ENCODE measurements at places on chromosomes 5 and 9. TPM values are rescaled to one million over a fixed set of nuclear protein-coding genes. Genes with fewer than 3 reads are reported as not detected.

GRCh38 chr5:39662945-39663344 is 238.2 kb upstream of the DAB2 start:
- DNase-seq, result no peak

The PLAC8L1 gene
- not detected for total RNA-seq

DNA sequence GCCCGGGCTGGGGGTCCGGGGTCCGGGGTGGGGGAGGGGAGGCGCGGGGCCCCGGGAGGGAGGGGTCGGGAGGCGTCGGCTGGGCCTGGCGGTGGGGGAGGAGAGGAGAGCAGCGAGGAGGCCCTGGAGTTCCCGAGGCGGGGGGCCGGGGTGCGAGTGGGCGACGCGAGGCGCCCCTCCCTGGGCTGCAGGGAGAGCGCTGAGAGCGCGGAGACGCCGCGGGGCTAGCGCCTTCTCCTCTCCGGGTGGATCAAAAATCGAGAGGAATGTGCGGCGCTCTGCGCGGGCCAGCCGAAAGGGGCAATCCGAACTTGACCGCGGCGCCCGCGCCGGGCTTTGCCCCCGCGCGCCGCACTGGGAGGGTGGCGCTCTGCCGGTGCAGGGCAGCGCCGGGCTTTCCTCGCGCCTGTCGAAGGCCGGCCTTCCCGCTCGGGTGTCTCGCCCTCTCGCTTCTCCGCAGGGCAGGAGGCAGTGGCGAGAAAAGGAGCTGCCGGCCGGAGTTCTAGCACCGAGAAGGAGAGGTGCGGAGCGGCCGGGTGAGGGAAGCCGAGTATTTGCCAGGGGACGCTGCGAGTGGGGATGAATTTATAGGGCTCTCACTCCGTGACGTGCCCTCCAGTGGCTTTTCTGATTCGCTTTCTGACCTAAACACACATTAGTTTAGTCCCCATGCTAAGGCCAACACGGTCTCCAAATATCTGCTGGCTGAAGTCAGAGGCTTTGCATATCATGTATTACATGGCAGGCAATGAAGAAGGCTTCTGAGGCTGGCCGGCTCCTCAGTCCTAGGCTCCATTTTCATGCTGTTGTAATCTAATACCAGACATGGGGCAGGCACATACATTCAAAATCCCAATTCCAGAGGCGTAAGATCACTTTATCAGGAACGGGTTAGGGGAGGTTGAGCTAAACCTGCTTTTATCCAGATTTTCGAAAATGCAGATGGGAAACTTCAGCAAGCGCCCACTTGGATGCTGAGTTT is 503 bp upstream of the GDNF start:
- peak; percentile 40 for DNase-seq

DNA sequence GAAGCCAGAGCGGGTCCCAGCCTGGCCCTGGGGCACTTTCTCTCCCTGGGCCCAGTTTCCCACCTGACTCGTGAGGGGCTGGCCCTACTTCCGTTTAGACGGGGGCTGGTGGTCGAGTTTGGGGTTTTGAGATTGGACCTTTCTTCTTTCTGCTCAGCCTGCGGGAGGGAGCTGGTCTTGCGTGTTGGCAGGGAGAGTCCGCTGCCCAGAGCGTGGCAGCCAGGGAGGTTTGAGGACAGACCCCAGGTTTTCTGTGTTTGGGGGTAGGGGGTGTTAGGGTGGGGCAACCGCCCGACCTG is 6.0 kb upstream of the PITX1 start:
- DNase-seq, result no peak

- no peak for DNase-seq
These were observed 5.1 kb downstream of the SPAAR start for GRCh38 chr9:35914301-35914807.

DNA sequence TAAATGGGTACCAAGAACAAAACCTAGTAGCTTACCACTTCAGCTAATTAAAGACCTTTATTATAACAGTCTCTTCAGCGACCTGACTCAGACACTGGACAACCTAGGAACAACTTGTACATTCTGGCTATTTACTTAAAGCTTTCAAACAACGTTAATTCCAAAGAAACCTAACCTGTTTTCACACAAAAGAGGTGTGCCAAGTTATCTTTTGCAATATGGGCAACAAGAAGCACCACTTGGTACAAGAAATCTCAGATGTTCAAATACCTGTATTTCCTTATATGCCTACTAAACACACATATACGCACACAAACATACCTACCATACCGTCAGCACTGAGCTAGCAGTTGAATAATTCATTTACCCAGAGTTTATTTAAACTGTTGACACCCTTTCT is 23.0 kb downstream of the RNF145 start:
- no peak for DNase-seq

The NCS1 gene
- total RNA-seq, result 42.6 TPM

The GCNT4 gene
- total RNA-seq, result 0.19 TPM

GRCh38 chr9:130997395-130997684 is 11.6 kb upstream of the LAMC3 start:
- no peak for DNase-seq

The ATOX1 gene
- total RNA-seq, result 144 TPM

DNA sequence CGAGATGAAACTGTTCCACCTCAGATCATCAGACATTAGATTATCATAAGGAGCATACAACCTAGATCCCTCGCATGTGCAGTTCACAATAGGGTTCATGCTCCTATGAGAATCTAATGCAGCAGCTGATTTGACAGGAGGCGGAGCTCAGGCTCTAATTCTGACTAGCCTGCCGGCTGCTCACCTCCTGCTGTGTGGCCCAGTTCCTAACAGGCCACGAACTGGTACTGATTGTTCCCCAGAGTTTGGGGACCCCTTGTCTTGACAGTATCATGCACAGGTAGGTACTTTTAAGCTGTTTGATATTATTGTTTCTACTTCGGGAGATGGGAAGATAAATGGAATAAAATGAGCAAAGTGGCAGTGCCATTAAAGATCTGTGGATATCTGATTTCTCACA is 66.9 kb downstream of the ZCCHC7 start:
- no peak for DNase-seq

The CD180 gene
- 0.03 TPM for total RNA-seq

The POLR3G gene
- 5.5 TPM for total RNA-seq

GRCh38 chr9:4497855-4498254 is 7.6 kb downstream of the SLC1A1 start:
- no peak for DNase-seq

GRCh38 chr9:118568704-118569103 is 800.5 kb downstream of the BRINP1 start:
- no peak for DNase-seq

- no peak for DNase-seq
These were observed 435.9 kb downstream of the DNAH5 start for GRCh38 chr5:13508559-13508958.

The PWWP2A gene
- total RNA-seq, result 21.0 TPM

DNA sequence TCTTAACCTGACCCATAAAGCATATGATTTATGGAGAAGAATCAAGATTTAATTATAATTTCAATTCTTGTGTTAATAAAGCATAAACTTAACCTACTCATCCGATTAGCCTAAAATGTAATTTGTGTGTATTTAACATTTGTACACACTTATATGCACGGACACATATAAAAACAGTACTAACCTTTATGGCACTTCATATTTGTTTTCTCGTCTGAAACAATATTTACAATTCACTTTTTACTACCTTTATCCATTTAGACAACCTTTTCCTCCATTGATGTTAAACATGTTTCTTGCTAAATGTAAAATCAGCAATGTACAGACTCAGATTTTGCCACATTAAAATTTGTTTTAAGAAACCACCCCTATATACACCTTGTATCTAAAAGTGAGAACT is 22.8 kb downstream of the MEGF10 start:
- DNase-seq, result no peak

DNA sequence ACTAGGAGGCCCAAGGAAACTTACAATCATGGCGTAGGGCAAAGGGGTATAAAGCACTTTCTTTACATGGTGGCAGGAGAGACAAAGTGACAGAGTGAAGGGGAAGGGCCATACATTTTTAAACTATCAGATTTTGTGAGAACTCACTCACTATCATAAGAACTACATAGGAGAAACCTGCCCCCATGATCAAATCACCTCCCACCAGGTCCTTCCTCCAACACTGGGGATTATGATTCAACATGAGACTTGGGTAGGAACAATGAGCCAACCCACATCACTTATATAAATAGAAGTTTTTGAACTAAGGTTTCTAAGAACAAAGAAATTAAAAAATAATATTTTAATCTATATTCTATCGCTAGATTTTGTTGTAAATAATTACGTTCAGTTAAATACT is 460.3 kb upstream of the TYRP1 start:
- no peak for DNase-seq

DNA sequence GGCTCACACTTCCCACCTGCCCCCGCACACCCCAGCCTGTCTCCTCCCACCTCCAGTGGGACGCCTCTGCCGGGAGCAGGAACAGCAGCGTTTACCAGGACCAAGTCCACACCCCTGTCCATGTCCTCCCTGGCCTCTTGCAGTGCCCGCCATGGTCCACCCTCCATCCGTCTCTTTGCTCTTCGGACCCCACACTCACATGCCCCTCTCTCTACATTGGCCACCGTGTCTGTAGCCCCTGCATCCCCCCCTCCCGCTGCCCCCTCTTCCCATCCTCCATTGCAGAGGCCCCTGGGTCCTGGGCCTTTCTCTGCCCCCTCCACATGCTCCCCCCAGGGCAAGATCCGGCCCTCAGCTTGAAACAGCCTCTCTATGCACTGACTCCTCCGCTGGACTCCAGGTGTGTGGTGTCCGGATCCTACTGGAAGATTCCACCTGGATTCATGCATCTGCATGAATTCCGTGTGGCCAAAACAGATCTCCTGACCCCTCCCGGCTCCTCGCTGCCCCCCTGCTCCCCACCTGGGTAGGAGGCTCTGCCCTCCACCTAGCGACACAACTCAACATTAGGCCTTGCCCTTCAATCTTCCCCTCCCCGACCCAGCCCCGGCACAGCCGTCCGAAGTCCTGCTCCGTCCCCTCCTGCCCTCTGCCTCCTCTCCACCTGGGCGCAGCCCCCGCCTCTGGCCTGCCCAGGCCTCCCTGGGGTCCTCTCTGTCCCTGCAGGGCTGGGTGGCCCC is 168.5 kb downstream of the OLFM1 start:
- no peak for DNase-seq

DNA sequence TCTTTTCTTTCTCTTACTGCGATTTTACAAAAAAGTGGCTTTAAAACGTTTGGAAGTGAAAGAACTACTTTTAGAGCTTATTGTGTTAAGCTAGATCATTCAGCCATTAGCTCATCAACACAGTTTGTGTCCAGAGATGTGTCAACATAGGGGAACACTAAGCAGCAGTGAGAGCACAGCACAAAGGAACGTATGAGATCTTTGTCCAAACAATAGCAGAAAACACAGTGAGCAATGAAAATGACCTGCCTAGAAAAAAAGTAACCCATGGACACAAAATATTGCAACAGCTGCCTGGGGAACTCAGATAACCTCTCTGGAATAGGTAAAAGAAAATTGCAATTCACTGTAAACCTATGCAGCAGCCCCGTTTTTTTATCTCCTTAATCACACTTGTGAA is 372.5 kb downstream of the ARHGEF28 start:
- no peak for DNase-seq

The KIF27 gene
- 3.3 TPM for total RNA-seq

DNA sequence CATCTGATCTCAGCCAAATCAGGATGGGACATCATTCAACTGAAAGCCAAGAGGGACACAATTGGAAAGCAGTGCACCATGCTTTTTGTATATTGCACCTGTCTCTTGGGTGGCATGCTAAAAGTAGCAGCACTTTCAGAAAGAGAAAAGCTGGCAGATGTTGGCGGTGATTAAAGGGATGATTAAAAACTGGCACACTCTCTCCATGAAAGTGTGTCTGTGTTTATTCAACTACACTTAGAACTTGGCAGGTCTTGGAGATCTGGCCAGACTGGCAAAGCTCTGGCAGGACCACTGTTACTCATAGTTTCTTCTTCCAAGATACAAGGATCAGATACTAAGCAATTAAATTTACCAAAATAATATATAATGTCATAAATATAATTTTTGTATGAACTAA is 112.9 kb upstream of the ELAVL2 start:
- DNase-seq, result no peak

The CDH9 gene
- not detected for total RNA-seq

The ZBTB5 gene
- 8.9 TPM for total RNA-seq

DNA sequence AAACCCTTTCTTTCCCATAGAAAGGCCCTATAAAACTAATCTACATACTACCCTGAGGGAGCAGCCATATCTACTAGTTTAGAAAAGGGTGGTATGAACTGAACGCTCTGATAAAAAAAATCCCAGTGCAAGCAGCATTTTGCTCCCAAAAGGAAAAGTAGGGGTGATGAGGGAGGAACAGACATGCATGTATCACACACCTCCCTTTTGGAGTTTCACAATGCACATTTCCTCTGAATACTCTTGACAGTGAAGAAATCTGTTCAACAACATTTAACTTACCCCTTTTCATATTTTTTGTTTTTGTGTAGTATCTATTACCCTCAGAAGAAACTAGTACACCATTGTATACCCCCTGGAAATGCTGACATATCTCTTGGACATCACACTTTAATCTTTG is 411.4 kb downstream of the MAT2B start:
- no peak for DNase-seq

The PCDHA12 gene
- 3.8 TPM for total RNA-seq

DNA sequence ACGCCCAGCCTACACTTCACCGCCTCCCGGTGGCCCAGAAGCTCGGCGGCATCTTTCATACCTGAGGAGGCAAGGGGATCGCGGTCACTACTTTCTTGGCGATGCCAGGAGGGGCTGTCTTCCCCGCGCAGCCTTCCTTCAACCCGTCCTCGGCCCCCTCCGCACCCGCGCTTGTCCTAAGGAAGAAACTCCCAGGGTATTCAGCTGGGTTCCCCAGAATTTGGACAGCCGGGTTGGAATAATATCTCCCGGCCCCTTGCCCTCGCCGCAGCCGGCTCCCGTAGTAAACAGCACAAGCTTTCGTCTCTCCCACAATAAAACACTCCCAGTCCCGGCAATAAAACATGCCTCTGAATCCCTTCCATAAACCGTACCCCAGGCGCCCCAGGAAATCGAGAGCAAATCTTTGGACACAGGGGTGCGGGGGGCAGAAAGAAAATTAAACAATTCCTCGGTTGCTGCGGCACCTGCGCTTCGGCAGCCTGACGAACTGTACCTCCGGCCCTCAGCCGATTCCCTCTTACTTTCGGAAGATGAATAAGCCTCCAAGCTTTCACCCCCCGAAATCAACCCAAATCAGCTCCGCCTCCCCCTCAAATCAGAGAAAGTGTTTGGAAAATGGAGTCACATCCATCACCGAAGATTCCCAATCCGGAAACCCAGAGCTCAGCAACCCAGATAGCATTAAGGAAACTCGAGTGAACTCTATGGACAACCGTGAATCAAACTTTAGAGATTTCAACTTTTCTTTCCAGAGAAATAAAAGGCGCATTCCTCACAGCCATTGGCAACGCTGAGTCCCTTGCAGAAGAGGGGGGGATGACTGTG is 1.1 kb downstream of the OTP start:
- DNase-seq, result no peak

Data from A172 (cell line).